Activated CD4-positive, alpha-beta T cell treated with anti-CD3 and anti-CD28 coated beads for 36 hours (primary cell): ENCODE measurements at places on chromosomes 11 and 22.

GRCh38 chr11:115745066-115745465, 240.9 kb upstream of the CADM1 start:
- DNase-seq: no peak

DNA sequence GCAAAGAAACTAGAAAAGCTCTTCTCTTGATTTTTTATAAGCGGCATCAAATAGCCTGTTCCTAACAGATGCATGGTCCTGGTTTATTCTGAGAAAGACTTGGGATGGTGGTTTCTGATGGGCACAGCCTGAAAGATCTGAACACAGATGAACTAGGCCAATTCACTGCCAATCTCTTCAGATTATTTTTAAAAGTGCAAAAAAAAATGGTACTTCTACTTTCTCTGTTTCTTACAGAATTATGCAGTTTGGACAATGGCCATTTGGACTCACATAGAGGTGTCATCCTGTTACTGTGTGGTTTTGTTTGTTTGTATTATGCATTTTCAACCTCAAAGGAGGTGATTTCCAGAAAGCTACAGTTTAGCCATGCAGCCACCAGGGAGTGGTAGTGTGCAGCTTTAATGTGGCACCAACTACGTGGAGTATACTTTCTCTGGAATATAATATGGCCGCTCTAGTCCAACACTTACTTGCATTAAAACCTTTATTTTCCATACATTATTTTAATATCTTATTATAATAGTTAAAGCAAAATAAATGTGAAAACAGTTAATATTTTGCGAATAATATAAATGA, 469.8 kb upstream of the KIRREL3 start:
- peak; percentile 37 for DNase-seq

- no peak for DNase-seq
Observed at GRCh38 chr11:17156283-17156682, 51.5 kb downstream of the PIK3C2A start.

DNA sequence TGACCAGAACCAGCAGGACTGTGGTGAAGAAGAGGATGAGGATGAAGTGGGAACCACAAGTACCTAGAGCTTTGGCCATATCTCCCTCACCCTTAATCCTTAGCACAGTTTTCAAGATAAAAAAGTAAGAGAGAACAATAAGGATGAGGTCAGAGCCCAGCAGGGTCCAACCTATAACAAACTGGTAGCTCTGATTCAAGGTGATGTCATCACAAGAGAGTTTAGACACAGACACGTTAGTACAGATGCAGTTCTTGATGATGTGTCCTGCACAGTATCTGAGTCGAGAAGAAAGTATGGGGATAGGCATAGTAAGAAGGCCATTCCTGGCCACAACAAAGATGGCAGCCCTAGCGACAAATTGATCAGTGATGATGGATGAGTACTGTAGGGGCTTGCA, 586 bp downstream of the OR56A5 start:
- no peak for DNase-seq

- DNase-seq: no peak
Observed at GRCh38 chr11:81700076-81700475, 1033.6 kb downstream of the FAM181B start.

DNA sequence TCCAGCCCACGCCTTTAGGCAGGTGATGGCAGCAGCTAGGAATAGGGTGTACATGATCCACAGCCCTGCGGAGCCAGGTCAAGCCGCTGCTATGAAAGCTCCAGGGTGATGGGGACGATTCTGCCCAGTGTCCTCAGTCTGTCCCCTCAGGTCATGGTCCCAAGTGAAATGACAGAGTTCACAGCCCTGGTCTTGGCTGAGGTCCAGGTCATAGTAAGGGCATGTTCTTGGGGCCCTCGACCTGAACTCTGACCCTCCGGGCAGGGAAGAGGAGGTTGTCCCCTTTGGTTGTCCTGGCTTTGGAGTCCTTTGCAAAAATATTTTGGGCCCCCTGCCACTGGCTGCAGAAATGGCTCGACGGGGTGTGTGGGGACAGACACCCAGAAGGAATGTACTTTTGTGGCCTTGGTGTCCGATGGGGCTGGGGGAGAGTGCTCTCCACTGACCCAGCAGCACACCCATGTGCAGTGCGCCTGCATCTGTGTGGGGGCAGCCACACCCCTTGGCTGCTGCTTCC, 7.3 kb downstream of the C22orf31 start:
- DNase-seq: no peak

- DNase-seq: peak; percentile 24
Observed at GRCh38 chr11:122069707-122070360, 46.2 kb downstream of the BLID start.

DNA sequence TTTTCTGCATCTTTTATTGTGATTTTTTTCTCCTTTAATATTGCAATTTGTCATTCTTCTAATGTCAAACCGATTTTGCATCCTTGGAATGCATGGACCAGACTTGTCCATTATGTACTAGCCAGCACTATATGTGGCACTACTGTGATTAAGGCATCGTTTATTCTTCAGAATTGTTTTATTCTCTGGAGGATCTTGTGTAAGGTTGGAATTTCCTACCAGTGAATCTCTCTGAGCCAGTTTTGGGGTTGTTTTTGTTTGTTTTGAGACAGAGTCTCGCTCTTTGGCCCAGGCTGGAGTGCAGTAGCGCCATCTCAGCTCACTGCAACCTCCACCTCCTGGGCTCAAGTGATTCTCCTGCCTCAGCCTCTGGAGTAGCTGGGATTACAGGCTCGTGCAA, 58.5 kb downstream of the IGLL5 start:
- no peak for DNase-seq

DNA sequence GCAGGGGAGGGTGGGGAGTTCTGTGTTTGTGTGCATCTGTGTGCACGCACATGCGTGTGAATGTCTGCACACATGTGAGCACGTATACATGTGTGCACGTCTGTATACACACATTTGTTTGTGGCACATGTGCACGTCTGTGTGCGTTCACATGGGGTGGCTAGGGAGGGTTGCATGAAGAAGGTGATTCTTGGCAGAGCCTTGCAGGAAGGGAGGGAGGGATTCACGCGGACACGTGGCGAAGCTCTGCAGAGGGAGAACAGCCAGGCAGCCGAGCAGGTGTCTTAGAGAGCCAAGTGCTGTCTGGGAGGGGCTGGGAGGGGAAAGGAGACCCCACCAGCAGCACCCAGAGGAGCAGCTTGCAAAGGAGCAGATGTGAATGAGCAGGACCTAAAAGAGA, 372.1 kb downstream of the BRD1 start:
- no peak for DNase-seq

DNA sequence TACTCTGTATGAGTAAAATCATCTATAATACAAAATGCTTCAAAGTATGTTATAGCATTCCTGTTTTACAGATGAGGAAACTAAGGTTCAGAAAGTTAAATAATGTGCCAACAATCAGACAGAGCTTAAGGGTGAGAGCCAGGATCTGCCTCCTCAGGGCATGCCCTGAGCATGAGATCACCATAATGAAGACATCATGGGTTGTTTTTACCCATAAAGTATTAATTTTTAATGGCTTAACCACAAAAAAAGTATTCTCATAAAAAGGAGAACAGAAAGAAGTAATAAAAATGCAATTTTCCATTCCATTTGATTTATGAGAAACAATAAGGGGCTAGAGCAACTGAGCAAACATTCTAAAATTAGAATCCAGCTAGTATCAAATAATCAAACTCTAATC, 534.3 kb upstream of the ARHGAP42 start:
- no peak for DNase-seq

- no peak for DNase-seq
Observed at GRCh38 chr11:64726211-64726641, 3.2 kb upstream of the NRXN2 start.
